A549 treated with DMSO at 1 μM for 4 hours (cell line): ENCODE measurements at places on chromosomes 12 and 14. TPM values are rescaled to one million over a fixed set of nuclear protein-coding genes. Genes with fewer than 3 reads are reported as not detected.

The CMA1 gene
- total RNA-seq: not detected in 5 replicates

The C12orf54 gene
- total RNA-seq: not detected in 5 replicates

The GAS2L3 gene
- 7.8 to 11.5 TPM (median 10.6 TPM) in 5 replicates for total RNA-seq

The PPP4R4 gene
- 0.22 to 0.99 TPM (median 0.38 TPM) in 5 replicates for total RNA-seq

The KRT8 gene
- total RNA-seq: 3,152 to 3,514 TPM (median 3,324 TPM) in 5 replicates

The HEATR5A gene
- 18.6 to 28.0 TPM (median 23.1 TPM) in 5 replicates for total RNA-seq

The ADGRD1 gene
- 0.25 to 0.71 TPM (median 0.36 TPM) in 5 replicates for total RNA-seq

The KLHL33 gene
- not detected in 5 replicates for total RNA-seq

The NR1H4 gene
- total RNA-seq: 0.08 to 0.10 TPM (median 0.08 TPM) in 3 of 5 replicates, not detected in the others

The SLC22A17 gene
- 5.8 to 7.9 TPM (median 6.6 TPM) in 5 replicates for total RNA-seq

The SRP54 gene
- 56.1 to 63.8 TPM (median 63.5 TPM) in 5 replicates for total RNA-seq

The CD163L1 gene
- 0.42 to 0.91 TPM (median 0.52 TPM) in 5 replicates for total RNA-seq

The EIF4B gene
- total RNA-seq: 258 to 413 TPM (median 299 TPM) in 5 replicates

The PLA2G1B gene
- not detected in 5 replicates for total RNA-seq

The TROAP gene
- total RNA-seq: 81.0 to 101 TPM (median 83.0 TPM) in 5 replicates

The LRFN5 gene
- not detected in 5 replicates for total RNA-seq

The GPR65 gene
- not detected in 5 replicates for total RNA-seq

The CPSF6 gene
- total RNA-seq: 63.2 to 72.3 TPM (median 65.9 TPM) in 5 replicates

The TCL1B gene
- not detected in 5 replicates for total RNA-seq

The RERG gene
- 0.15 to 0.36 TPM (median 0.21 TPM) in 5 replicates for total RNA-seq

The ASCL1 gene
- 0.03 TPM in 2 of 5 replicates, not detected in the others for total RNA-seq

The BMP4 gene
- 2.3 to 3.0 TPM (median 2.7 TPM) in 5 replicates for total RNA-seq

The GZMB gene
- not detected in 5 replicates for total RNA-seq

The TAS2R50 gene
- 0.09 TPM in 1 of 5 replicates, not detected in the others for total RNA-seq

The SMCO2 gene
- total RNA-seq: 0.17 to 0.44 TPM (median 0.36 TPM) in 3 of 5 replicates, not detected in the others

The TAS2R9 gene
- not detected in 5 replicates for total RNA-seq

The RAD51B gene
- total RNA-seq: 3.9 to 5.8 TPM (median 4.4 TPM) in 5 replicates

The FANCM gene
- 5.4 to 7.1 TPM (median 6.2 TPM) in 5 replicates for total RNA-seq

The ASIC1 gene
- 5.3 to 6.8 TPM (median 6.2 TPM) in 5 replicates for total RNA-seq

The KRT5 gene
- total RNA-seq: 0.11 to 0.47 TPM (median 0.18 TPM) in 5 replicates

The GARIN6 gene
- not detected in 5 replicates for total RNA-seq

The APOLD1 gene
- 0.19 to 0.67 TPM (median 0.26 TPM) in 5 replicates for total RNA-seq

The TMEM19 gene
- 28.3 to 37.4 TPM (median 35.1 TPM) in 5 replicates for total RNA-seq

The ACOT6 gene
- not detected in 5 replicates for total RNA-seq

The SLC7A8 gene
- total RNA-seq: 0.25 to 0.69 TPM (median 0.34 TPM) in 5 replicates

The TAPBPL gene
- 2.8 to 4.5 TPM (median 3.7 TPM) in 5 replicates for total RNA-seq

The TMPRSS12 gene
- total RNA-seq: not detected in 5 replicates

The KRT6C gene
- total RNA-seq: not detected in 5 replicates

The R3HDM2 gene
- 8.7 to 11.4 TPM (median 10.0 TPM) in 5 replicates for total RNA-seq

The LPAR5 gene
- 0.38 to 0.71 TPM (median 0.53 TPM) in 5 replicates for total RNA-seq

The ASPG gene
- not detected in 5 replicates for total RNA-seq
